Lung microvascular endothelial cell (primary cell): ENCODE measurements at places on chromosomes 5 and 9. TPM values are rescaled to one million over a fixed set of nuclear protein-coding genes. Genes with fewer than 3 reads are reported as not detected.

DNA sequence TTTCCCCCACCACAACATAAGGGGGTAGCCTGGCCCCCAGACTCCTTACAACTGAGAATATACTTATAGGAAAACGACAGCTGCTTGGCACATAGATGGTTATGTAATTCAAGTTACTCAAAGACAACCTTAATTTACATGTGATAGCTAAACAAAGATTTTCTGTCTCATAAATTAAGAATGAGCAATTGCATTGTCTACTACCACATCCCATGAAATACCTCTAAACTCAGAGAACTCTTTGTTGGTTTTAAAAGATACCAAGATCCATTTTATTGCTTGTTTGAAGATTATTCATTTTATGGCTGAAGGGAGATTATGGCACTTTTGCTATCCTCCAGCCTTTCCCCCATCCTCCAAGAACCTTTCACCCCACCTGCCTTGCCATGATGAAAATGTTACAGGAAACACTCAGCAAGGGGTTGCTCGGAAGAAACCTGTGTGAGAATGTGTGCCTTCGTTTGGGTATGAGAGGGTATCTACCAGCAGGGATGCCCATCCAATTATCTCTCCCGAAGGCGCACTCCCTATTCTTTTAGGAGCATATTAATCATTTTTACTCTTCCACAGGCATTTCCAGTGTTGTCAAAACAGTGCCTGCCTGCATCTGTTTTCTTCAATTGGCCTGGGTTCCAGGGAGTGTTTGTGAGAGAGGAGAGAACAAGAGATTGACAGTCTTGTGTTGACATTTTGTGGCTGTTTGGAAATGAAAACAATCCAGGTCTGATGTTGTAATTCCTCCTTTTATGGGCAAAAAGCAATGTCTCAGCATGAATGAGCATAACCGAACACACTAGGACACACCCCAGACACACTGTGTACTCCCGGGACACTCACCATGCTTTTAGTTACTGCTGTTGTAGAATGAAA is 208.0 kb upstream of the ANKRD55 start:
- DNase-seq: peak; percentile 3

GRCh38 chr9:33718987-33719386 is 76.4 kb upstream of the PRSS3 start:
- DNase-seq: peak; percentile 81

- DNase-seq: peak; percentile 88
These were observed 1.7 kb upstream of the EFNA5 start for GRCh38 chr5:107672211-107673038.

Gene GABRG2
- total RNA-seq: not detected in 2 replicates

Gene LCN12
- not detected in 2 replicates for total RNA-seq

Gene GFRA3
- not detected in 2 replicates for total RNA-seq
